ENCODE measurements at places on chromosomes 4 and X. TPM values are rescaled to one million over a fixed set of nuclear protein-coding genes. Genes with fewer than 3 reads are reported as not detected.

DNA sequence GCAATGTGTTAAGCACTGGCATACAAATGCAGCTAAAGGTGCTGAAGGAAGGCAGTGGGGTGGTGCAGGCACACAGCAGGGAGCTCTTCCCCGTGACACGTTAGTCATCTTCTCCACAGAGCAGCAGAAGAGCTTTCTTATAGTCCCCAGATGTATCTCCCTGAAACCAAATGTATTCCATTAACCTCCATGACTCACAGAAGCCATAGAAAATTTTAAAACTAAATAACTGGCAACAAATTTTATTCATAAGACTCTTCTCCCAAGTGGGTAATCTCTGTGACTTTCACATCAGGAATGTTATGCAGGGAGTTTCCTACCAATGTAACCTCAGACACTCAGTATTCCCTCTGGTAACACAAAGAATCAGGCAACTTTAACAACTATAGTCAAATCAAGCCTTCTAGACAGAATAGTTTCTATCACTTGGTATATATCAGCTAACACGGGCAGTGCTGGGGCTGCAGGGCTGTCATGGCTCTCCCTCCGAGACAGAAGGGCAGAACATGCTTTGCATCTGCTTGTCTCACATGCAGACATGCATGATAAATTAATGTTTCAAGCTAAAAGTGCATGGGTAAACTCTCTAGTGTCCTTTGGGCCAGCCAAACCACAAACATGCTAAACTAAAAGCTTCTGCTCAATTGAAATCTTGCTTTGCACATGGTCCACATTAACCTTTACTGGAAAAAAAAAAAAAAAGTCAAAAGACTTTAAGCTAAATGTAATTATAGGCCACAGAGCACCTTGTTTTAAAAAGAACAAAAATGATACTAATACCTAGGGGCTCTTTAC lies 28.2 kb downstream of the ANXA5 start:
- DNase-seq: no peak

Gene SRPX2
- total RNA-seq: 0.35 TPM

Gene MTMR8
- 4.0 TPM for total RNA-seq

- DNase-seq: no peak
These were observed 100.3 kb downstream of the EMCN start for GRCh38 chr4:100417565-100417964.

Gene SCRG1
- total RNA-seq: 4.8 TPM

GRCh38 chr4:154366956-154367355 lies 124.6 kb downstream of the DCHS2 start:
- no peak for DNase-seq

DNA sequence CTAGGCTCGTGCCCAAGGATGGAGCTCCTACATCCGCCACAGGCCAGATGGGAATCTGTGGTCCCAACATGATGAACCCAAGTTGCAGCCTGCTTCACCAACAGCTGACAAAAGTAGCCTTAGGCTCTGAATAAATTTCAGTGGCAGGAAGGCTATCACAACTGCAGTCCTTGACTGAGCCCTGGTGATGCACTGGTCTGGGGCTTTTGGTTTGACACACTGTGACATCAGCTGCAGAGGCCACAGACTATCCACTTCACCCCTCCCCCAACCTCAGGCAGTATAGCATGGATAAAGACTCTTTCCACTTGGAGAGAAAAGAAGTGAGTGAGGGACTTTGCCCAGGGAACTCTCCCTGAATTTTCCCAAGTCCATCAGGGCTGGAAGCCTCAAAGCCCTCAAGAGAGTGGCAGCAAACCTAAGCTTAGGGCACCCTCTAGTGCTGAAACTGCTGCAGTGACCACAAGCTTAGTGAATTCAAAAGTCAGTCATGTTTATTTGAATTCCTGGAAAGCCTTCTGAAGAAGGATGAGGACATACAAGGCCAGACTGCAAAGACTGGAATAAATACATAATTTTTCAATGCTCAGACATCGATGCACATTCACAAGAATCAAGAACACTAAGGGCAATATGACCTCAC lies 135.0 kb upstream of the TENT5D start:
- DNase-seq: peak; percentile 25

DNA sequence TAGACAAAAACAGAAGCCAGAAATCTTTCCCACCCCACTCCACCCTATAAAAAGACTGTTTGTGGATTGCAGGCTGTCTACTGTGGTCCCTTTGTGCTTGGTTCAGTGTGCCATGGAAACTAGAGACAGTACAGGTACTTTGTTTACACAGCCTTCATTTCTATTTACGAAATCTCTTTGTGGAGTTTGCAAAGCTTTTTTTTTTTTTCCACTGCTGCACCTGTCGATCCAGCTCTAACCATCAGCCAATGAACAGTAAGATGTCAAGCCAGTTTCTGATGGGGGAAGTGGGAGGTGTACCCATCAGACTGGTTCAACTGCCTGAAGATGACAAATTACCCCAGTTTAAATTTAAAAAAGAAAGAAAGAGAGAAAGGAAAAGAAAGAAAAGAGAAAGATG lies 20.2 kb upstream of the LRBA start:
- no peak for DNase-seq

- DNase-seq: no peak
These were observed 842.1 kb upstream of the INTU start for GRCh38 chr4:126790633-126791032.

Gene RHOH
- total RNA-seq: 3.2 TPM

DNA sequence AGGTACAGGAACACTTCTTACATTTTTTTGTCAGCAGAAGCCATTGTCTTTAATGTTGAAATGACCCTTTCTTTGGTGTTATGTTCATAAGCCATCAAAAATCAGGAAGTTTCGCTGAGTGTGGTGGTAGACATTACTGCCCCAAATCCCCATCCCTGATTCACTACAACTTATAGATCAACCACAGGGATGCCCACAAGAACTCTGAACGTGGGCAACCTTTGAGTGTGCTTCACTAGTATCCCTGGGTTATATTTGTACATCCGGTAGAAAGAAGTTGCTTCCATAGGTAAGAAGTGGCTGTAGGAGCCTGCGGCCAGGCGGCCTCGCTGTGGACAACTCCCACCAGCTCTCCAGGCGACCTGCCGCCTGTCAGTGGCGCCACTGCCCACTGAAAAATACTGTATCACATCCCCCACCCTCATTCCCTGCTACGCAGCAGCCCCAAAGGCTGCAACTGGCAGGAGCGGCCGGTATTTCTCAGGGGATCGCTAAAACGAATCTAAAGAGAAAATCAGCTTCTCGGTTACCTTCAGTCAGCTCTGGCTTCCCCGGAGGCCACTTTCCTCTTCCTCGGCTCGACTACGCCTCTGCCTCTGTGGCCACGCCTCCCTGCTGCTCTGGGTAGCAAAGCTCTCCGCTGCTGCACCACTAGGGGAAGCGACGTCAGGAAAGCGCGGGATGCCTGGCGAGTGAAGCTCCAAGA lies 13.9 kb upstream of the ETDC start:
- peak; percentile 40 for DNase-seq

Gene HMGN5
- total RNA-seq: 5.0 TPM

Gene C1QTNF7
- total RNA-seq: not detected

- no peak for DNase-seq
These were observed 105.7 kb upstream of the PDLIM3 start for GRCh38 chr4:185640811-185641675.

GRCh38 chrX:107686792-107687191 lies 58.5 kb downstream of the PRPS1 start:
- DNase-seq: no peak

GRCh38 chr4:26288355-26288909 lies 32.4 kb upstream of the RBPJ start:
- no peak for DNase-seq

DNA sequence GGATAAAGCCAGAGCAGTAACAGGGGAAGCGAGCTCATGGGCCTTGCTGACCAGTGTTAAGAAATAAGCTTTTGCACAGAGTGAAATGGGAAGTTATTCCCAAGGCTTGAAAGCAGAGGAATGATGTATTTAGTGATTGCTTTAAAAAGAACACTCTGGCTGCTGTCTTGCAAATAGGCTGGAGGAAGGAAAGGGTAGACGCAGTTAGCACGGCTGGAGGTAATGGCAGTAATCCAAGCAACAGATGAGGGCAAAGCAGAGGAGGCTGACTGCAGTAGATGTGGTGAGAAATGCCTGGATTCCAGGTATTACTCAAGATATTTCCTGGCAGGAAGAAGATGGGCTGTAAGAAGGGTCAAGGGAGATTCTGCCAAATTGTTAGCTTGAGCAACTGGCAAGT lies 1342.3 kb upstream of the AGA start:
- DNase-seq: no peak

DNA sequence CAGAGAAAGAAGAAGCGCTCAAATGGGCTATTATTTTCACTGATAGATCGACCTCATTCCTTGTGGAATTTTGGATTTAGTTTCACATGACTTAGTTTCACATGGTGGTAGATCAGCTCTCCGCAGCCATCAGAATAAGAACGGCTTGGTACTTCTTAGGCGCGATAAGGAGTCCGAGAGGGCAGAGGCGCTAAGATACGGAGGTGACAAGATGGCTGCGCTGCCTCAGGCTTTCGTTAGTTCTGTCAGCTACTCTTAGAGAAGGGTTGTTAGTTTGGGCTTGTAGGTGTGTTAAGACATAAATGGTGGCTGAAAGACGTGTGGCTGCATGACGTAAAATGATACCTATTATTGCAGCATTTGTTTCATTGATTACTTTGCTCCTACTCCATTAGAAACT lies 169.1 kb downstream of the UNC5C start:
- DNase-seq: no peak

Gene RXFP1
- not detected for total RNA-seq

DNA sequence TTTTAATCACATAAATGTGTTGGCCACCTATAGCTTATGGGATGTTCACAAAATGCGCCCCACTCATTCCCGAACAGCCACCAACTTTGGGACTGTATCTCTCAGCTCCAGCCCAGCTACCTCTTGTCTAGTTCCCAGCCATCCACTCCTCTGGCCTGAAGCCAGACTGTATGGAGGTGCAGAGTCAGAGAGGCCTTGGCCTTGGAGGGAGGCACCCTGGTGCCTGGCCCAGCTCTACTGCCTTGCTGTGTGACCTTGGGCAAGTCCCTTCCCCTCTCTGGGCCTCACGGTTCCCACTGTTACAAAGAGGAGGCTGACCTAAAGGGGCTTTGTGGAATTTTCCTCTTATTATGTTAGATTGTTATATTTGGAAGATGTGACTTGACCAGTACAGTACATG lies 13.9 kb downstream of the MAMLD1 start:
- no peak for DNase-seq

- no peak for DNase-seq
These were observed 195.2 kb upstream of the SLC7A11 start for GRCh38 chr4:138437263-138437851.

GRCh38 chrX:18146954-18147353 lies 73.7 kb downstream of the BEND2 start:
- DNase-seq: peak; percentile 18

Gene WAS
- 0.64 TPM for total RNA-seq

- DNase-seq: no peak
These were observed 772.5 kb downstream of the TRIML1 start for GRCh38 chr4:188911707-188912106.

DNA sequence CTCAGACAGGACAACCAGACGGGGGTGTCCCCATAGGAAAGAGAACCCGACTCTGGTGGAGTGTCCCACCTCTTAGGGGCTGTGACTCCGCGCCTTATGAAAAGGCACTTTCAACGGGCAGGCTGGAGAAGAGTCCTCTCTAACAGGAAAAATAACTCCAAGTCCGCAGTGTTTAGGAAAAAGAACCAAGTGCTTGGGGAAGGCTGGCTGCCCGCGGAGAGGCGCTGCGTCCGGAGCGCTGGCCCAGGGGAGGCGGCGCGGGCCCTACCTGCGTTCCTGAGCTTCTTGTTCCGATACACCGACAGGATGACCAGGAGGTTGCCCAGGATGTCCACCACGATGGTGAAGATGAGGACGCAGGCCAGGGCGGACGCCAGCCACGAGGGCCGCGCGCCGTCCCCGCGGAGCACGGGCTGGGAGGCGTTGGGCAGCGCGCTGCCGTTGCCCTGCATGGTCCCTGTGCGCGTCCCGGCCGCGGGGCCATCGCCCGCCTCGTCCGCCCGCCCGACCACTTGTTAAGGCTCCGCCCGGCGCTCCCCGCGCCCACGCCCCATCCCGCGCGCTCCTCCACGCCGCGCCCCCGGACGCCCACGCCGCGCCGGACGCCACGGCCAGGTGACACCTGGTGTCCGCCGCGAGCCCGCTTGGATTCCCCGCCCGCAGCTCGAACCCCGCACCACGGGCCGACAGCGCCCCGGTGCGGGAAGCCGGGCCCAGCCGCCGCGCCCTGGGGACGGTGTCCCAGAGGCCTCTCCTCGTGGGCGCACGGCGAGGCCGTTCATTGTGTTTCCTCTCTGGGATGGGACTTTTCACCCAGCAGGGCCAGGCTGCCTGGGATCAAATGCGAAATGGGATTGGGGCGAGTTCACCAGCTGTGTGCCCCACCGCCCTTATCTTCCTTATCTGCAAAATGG lies at the start of gene MTNR1A:
Gene MTNR1A, minus strand, starts transcription at position 654 of the 914 bp plus-strand sequence. Its CDS starts 202 bp downstream, at position 452.
- peak; percentile 31 for DNase-seq

GRCh38 chr4:68216501-68216900 lies 29.0 kb downstream of the TMPRSS11B start:
- no peak for DNase-seq

Gene PCDH10
- total RNA-seq: 3.8 TPM

Gene PDZD4
- total RNA-seq: 52.5 TPM

Gene CORIN
- 0.34 TPM for total RNA-seq

GRCh38 chrX:154013614-154014360 lies 5.9 kb downstream of the IRAK1 start:
- peak; percentile 47 for DNase-seq

- peak; percentile 23 for DNase-seq
These were observed 1.6 kb downstream of the PCDH10 start for GRCh38 chr4:133150486-133151340.

GRCh38 chr4:78325271-78326157 lies 226.1 kb upstream of the ANXA3 start:
- no peak for DNase-seq

Gene F8A2
- not detected for total RNA-seq

DNA sequence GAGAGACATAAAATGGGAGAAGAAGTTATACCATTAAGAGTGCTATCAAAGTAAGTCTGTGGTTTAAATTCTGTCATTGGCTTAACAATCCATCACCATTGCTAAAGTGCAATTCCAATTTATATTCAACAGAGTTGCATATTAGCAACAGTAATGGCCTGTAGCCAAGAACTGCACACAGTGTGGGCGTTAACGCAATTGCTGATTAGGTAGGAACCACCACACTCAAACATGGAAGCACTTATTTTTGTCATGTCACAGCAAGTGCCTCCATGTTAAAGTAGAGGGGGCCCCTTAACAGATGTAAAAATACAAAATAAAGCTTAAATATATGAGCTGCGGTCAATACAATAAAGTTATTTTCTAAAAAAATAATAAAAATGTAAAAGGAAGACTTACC lies 10.8 kb downstream of the LARP7 start:
- DNase-seq: no peak

GRCh38 chr4:140244328-140244727 lies 90.3 kb upstream of the MAML3 start:
- no peak for DNase-seq

Data from neural crest cell (in vitro differentiated cells).